ENCODE measurements at places on chromosomes 13 and 19.

DNA sequence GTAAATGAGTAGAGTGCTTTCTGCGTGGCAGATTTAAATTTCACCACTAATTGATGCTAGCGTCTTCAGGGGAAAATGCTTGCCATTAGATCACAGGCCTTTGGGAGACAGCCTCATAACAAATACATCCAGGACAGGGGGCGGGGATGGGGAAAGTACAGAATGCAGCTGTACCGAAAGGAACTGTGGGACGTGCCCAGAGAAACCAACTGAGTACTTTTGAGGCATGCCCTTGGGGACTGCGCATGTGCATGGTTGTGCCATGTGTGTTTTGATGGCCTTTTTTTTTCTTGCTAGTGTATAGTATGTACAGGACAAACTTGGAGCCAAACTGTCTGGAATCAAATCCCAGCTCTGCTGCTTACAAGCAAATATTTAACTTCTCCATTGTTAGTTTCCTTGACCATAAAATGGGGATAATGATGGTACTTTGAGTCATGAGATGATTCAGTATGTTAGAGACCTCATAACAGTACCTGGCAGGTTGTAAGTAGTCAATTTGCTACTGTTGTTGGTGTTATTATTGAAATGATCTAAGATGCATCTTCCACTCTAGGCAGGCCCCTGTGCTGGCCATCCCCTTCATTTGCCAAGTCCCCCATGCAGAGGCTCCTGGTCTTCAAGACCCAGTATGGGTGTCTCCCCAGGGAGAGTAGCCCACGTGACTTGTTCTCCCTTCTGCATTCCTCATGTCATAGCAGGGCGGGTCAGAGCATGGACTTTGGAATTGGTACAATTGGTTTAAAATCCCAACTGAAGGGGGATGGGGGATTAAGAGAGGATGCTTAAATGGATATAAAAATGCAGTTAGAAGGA lies 68.3 kb upstream of the NPAS1 start:
- no peak for DNase-seq

DNA sequence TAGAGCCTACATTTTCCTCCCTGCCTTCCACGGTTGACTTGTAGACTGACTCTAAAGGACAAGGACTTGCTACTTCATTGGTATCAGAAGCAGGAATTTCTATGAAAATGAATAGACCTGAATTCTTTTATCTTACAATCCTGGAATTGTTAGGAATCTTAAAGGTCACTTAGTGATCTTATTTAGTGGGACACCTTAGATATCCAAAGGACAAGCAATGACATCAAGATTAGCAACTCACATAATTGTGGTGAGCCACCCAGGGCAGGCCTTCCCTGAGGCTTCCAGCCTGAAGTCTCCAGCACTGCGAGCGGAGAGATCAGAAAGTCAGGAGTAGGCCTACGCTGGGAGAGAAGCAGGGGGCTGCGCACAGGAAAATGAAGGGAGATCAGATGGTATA lies 37.8 kb downstream of the KLF5 start:
- no peak for DNase-seq

GRCh38 chr13:66506979-66507378 lies 723.2 kb downstream of the PCDH9 start:
- DNase-seq, result no peak

- no peak for DNase-seq
Observed at GRCh38 chr13:99290894-99291293, 16.3 kb downstream of the GPR183 start.

- DNase-seq, result no peak
Observed at GRCh38 chr19:21758296-21758695, 9.1 kb downstream of the ZNF100 start.

Data from retinal pigment epithelial cell (primary cell).